Omental fat pad (tissue), 4 donors: ENCODE measurements at places on chromosomes 1 and 21. TPM values are rescaled to one million over a fixed set of nuclear protein-coding genes. Genes with fewer than 3 reads are reported as not detected.

The NECAP2 gene
- 71.9 TPM for total RNA-seq

The SASS6 gene
- total RNA-seq = 1.2 TPM

The RC3H1 gene
- 39.7 TPM for total RNA-seq

The PLA2G5 gene
- 3.9 TPM for total RNA-seq

The GJB5 gene
- not detected for total RNA-seq

The FASLG gene
- total RNA-seq = 0.24 TPM

The MROH9 gene
- not detected for total RNA-seq

The MX2 gene
- 35.8 TPM for total RNA-seq

The ESRRG gene
- 0.09 TPM for total RNA-seq

The ATP1A1 gene
- total RNA-seq = 490 TPM

The ACOT11 gene
- 1.4 TPM for total RNA-seq

The HMCN1 gene
- 12.2 TPM for total RNA-seq

The TSPEAR gene
- not detected for total RNA-seq

The C1orf94 gene
- not detected for total RNA-seq
